ENCODE measurements at places on chromosomes 3 and 15.

- no peak for DNase-seq
Measured at GRCh38 chr15:95024351-95024750, 793.0 kb downstream of the MCTP2 start.

- no peak for DNase-seq
Measured at GRCh38 chr3:192249516-192249915, 477.8 kb downstream of the FGF12 start.

DNA sequence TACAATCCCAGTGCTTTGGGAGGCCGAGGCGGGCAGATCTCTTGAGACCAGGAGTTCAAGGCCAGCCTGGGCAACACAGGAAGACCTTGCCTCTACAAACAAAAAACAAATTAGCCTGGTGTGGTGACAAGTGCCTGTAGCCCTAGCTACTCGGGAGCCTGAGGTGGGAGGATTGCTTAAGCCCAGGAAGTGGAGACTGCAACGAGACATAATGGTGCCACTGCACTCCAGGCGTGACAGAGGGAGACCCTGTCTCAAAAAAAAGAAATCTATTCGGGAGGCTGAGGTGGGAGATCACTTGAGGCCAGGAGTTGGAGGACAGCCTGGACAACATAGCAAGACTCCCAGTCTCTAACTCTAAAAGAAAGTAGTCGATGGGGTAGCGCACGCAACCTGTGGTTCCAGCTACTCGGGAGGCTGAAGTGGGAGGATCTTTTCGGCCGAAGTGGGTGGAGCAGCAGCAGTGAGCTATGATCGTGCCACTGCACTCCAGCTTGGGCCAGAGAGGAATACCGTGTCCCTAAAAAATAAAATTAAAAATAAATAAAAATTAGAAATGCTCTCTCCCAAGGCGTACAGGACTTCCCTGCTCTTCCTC lies 775 bp downstream of the C3orf33 start:
- no peak for DNase-seq

- DNase-seq: no peak
Measured at GRCh38 chr3:130558366-130558765, 41.4 kb downstream of the COL6A6 start.

GRCh38 chr3:36893137-36893557 lies 51.7 kb downstream of the TRANK1 start:
- DNase-seq: no peak

GRCh38 chr3:183871541-183871940 lies 13.1 kb downstream of the PARL start:
- DNase-seq: no peak

- no peak for DNase-seq
Measured at GRCh38 chr15:78162038-78162437, 12.9 kb downstream of the IDH3A start.

- DNase-seq: no peak
Measured at GRCh38 chr15:30008156-30008555, 74.6 kb upstream of the GOLGA8J start.

DNA sequence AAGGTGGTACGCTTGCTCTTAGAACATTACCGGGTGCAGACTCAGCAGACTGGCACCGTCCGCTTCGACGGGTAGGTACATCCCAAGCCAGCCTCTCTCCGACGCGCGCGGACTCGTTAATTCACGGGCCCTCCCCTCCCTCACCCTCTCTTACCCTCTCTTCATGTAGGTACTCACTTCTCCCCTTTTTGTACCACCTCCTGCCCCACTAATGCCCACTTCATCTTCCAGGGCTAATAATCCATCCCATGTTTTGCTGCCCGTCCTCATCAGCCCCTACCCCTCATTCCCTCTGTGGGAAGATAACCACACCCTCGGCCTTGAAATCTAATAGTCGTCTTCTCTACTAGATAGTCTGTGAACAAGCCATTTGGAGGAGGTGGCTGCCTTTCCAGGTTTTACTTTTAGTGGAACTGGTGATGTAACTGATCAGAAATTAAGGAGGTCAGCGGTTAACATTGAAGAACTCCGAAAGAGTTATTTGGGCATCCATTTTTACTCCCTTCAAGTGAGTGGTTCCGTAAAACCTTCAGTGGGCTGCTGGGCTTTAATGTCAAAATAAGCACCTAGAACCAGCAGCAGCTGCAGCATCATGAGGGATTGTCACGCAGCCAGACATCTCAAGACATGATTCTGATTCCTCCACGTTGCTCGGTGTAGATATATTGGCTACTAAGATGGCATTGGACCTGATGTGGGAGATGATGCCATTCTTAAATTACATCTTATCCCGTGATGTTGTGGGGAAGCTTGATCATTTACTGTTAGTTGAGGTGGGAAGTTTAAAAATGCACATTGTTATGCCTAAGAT lies 1.3 kb downstream of the FEM1B start:
- DNase-seq: no peak

DNA sequence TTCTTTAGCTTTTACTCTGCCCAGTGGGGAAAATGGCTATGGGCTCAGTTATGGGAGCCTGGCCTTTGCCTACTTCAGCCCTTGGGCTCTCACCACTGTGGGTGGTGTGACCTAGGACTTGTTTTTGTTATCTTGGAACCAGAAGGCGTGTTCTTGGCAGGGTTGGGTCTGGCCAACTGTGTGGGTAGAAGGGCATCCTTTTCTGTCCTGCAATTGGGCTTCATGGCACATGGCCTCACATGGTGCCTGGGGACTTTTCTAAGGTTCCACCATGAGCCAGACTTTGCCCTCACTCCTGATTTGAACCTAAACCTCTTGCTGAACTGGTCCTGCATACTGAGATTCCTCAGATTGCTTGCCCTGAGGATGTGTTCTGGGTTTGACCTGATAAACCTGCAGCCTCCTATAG lies 1.7 kb downstream of the GLYCTK start:
- no peak for DNase-seq

DNA sequence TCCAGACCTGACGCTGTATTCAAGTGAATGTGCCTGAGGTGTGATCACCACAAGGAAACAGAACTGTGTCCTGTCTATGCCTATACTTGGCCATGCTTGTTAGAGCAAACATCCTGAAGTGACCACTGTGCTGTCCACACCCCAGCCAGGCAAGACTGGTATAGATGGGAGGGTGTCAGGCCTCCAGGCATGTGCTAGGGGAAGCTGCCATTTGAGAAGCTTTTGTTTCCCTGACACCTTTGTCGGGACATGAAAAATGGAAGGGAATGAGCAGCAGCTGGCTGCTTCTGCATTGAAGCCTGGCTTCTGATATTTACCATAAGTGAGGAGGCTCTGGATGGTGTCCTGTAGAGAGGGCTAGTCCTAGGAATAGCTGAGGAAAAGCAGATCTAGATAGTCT lies 106.2 kb downstream of the CPNE4 start:
- DNase-seq: no peak

GRCh38 chr15:65306551-65306950 lies 2.1 kb downstream of the RNU5B-1 start:
- DNase-seq: no peak

GRCh38 chr3:8320711-8321458 lies 180.7 kb upstream of the LMCD1 start:
- DNase-seq: no peak

- DNase-seq: no peak
Measured at GRCh38 chr15:75145027-75145841, 56.4 kb upstream of the C15orf39 start.

DNA sequence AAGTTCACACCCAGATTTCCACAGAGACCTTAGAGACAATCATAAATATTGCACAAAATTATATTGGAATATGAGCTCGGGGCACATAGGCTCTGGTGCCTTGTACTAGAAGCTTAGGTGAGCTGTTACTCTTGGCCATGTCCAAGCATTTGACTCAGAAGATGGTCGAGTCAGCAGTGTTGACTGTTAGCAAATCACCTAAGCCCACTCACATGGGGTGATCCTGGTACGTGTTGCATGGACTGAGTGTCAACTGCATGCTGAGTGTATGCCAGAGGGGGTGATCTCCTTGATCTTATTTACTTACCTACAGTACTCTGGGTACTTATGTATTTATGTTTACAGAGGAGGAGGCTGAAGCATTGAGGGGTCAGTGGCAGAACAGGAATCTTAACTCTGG lies 14.0 kb downstream of the SMAD3 start:
- no peak for DNase-seq

DNA sequence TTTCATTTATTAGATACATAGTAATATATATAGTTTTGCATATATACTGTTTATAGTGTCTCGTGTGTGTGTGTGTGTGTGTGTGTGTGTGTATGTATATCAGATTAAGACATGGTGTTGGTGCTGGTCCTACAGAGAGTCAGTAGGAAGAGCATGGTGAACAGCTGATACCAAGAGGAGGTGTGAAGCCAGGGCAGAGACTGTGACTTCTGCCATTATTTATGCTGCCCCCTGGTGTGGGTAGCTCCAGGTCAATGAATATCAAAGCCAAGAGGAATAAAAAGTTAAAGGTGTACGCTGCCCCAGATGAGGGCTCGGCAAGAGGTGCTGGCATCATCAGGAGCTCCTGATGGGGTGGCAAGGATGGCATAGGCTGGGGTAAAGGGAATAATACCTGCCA lies 299.5 kb upstream of the RASGRP1 start:
- no peak for DNase-seq

GRCh38 chr3:106880206-106880605 lies 497.0 kb upstream of the CCDC54 start:
- no peak for DNase-seq

GRCh38 chr15:60126200-60126599 lies 122.1 kb downstream of the FOXB1 start:
- no peak for DNase-seq

DNA sequence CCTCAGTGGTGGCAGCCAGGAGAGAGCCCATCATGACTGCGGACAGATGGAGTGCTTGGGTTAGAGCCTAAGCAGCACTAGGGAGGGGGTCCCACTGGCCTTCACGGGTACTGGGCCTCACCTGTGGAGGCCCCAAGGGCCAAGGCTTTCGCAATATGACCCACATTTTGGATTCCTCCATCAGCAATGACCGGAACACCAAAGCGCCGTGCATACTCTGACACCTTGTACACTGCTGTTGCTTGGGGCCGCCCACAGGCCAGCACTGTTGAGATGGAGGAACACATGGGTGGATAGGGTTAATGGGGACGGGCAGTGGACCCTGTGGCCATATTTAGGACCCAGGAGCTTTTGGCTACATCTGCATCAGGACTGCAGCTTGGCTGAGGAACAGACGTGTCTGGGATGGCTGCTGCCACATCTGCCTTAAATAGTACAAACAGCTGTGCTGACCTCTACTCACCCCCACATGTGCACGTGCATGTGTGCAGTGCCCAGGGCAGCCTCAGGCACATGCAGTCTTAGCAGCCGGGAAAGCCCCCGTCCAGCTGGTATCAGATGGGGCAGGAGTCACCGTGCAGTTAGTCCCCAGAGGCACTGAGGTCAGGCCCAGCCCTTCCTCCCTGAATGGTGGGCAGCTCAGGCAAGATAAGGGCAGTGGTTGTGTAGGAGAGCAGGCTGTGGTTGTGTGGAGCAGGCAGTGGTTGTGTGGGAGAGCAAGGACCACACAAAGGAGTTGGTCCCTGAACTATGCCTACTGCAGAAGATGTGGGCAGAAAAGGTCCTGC lies 3.3 kb downstream of the NDUFAF3 start:
- DNase-seq: no peak

- no peak for DNase-seq
Measured at GRCh38 chr3:60325610-60326170, 925.6 kb downstream of the FHIT start.

DNA sequence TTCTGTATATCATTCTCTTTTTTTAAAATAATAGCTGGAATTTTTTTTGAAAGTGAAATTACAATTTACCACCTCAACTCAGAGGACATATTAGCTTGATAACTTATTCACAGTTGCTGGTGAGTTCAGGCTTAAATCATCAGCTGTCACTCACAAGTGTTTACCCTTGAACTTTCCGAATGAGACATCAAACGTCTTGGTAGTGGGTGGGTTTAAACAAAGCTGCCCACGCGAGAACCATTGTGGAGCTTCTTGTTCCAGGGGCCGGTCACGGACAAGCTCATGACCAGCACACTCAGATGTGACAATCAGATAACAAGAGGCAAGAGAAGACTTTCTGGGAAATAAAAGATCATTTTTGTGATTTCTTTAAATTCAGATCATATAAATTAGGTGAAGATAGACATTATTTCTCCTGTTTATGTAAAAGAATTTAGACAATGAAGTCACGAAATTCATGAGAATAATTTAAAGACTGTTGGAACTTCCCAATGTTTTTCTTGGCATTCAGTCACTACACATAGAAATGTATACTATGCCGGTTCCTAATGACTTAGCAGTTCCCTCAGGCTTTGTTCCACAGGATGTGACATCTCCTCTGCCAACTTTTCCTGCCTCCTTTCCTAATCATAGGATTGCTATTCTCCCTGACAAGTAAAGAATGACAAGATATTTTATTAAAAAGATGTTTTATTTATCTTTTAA lies 29.3 kb downstream of the BTD start:
- no peak for DNase-seq

DNA sequence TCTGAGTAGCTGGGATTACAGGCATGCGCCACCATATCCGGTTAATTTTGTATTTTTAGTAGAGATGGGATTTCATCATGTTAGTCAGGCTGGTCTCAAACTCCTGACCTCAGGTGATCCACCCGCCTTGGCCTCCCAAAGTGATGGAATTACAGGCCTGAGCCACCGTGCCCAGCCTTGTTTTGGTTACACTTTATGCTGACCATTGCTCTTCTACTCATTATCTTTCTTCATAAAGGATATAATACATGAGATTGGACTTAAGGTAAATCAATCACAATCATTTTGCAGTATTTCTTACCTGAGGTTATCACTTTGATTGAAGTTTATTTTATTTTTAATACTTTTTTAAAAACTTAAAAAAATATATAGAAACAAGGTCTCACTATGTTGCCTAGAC lies 2.2 kb upstream of the LEO1 start:
- no peak for DNase-seq

- no peak for DNase-seq
Measured at GRCh38 chr3:176090727-176091126, 1106.6 kb downstream of the TBL1XR1 start.

DNA sequence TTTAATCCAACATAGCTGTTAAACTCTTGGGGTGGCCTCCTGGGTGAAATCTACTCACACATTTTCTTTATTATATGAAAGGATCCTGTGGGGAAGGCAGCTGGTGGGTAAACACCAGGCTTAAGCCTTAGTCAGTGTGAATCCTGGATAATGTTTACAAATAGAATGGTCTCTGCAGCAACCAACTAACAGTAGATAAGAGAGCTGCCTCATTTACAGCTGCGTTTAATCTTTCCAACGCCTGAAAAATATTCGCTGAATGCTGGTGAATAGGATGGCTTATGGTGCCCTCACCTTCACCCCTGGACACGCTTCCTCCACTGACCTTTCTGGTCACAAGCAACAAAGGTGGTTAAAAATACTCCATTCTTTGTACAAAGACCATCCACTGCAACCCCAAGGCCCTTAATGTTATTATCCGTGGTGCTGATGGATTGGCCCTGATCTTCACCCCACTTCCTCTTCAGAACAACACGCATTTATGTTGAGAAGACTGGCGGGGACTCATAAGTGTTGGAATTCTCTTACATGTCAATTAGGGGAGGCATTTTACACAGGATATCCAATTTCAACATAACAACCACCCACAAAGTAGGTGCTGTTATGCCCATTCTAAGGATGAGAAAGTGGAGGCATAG lies 120.0 kb upstream of the FRMD4B start:
- DNase-seq: no peak

Measured in activated T-helper 1 cell treated with anti-CD3 and anti-CD28 coated beads, Interleukin-2, amount 50 U/mL, for 16 hours (primary cell).